HS-27A (cell line): ENCODE measurements at places on chromosomes 1 and 21.

DNA sequence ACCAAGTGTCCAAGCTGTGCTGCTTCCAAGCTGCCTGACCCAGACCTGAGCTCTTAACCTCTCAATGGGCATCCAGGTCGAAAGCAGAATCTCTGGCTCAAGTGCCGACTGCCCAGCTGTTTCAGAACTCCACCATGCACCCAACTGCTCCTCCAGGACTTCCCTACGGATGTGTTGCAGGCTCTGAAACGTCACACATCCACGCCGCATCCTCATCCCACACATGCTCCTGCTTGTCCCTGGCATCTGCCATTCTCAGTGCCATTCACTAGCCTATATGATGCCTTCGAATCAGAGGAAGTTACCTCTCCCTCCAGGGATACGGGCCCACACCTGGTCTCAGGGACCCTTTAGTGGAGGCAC is 11.2 kb downstream of the PDZK1IP1 start:
- DNase-seq = no peak

DNA sequence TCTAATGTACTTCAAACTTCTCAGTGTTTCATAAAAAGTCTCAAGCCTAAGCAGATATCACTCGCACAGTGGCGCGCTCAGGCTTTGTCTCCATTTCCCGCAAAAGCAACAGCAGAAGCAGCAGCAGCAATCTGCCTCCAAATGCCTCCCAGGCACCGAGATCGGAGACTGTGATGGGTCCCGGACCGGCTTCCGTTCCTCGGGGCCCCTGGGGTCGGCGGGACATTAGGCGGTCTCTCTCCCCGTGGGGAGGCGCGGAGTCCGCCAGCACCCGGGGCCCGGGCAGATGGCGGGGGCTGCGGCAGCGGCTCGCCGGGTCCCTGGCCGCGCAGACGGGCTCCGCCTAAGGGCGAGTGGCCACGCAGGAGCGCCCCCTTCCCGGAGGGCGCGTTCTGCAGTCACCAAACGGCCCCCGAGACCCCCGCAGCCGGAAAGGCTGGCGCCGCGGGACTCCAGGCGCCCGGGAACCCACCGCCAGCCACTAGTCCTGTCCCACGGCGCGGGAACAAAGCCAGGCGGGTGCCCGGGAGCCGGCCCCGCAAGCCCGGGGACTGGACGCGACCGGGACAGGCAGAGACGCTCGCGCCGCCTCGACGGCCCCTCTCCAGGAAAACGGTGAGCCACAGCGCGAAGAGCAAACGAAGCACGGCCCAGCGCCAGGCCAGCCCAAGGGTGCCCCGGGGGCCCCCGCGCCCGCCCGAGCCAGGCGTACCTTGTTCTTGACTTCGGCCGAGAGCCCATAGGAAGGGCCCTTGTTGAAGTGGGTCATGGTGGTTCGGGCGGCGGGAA is 590 bp downstream of the CNN3 start:
- no peak for DNase-seq

DNA sequence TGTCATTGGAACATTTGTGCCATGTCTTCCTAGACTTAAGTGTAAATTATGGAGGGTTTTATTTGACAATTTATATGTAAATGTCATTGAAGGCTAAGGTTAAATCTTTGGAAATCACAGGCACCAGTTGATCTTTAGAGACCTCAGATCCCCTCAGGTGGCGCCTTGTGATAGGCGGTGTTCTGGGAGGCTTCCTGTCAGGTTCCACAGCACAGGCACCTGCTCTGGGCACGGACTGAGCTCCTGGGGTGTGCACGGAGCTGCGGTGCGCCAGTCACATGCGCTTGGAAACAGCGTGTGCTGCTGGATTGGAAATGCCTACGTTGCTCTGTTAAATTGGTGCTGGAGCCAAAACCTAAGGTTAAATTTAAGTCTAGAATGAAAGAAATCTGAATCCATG is 12.1 kb downstream of the CD46 start:
- DNase-seq = no peak

DNA sequence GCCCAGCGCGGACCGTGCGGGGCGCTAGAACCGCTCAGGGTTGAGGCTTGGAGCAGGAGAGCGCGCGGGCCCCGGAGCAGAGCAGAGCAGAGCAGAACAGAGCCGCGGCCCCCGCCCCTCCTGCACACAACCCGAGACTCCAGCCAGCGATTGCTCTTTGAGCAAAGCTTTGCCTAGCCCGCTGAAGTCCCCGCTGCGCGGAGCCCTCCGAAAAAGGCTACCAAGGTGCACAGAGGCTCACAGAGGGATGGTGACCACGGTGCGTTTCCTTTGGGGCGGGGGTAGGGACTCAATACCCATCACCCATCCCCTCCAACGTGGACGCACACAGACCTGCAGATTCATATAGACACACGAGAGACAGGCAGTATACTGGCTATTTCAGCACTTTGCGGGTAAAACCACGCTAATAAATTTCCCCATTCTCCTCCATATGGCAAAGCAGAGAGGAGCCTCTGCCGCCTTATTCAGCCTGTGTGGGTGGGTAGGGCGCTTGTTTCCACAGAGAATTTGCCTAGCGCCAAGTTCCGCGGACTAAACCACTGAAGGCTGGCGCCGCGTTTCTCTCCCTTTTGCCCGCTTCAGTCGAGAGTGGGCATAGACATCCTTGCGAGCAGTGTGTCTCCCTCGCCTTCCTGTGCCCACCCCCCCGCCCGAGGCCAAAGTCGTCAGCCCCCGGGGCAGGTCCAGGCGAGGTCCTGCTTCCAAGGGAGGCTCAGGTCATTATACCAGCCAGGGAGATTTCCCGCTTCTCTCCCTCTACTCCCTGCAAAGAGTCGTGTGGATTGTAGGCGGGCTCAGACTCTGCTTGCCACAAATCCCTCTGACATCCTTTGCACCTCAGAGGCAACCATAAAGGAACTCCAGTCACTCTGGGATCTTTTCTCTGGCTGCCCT is 8.5 kb downstream of the HLX start:
- DNase-seq = no peak

GRCh38 chr1:111199881-111200801 is at the start of gene DENND2D:
TSS of gene DENND2D (minus strand) at chr1:111200646. CDS start at chr1:111200459, 187 bp downstream.
- no peak for DNase-seq

GRCh38 chr1:40530735-40531380 is 579 bp upstream of the ZNF684 start:
- no peak for DNase-seq

GRCh38 chr21:44548381-44548780 is 2.9 kb downstream of the KRTAP10-2 start:
- no peak for DNase-seq

DNA sequence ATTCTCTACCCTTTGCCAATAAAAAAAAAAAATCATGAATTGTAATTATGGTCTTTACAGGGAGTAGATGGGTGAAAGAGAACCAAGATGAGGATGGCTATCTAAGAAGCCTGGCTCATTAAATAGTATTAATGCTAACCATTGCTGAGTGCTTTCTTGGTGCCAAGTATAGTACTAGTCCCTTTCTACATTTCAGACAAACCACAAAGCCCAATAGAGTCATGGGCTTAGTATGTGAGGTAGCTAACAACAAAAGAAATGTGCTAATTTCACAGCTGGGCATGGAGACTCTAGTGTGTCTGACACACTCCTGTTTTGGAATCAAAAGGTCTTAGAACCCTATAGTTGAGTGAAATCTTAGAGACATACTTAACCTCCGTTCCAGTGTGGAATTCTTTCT is 84.5 kb upstream of the ESRRG start:
- DNase-seq = no peak

DNA sequence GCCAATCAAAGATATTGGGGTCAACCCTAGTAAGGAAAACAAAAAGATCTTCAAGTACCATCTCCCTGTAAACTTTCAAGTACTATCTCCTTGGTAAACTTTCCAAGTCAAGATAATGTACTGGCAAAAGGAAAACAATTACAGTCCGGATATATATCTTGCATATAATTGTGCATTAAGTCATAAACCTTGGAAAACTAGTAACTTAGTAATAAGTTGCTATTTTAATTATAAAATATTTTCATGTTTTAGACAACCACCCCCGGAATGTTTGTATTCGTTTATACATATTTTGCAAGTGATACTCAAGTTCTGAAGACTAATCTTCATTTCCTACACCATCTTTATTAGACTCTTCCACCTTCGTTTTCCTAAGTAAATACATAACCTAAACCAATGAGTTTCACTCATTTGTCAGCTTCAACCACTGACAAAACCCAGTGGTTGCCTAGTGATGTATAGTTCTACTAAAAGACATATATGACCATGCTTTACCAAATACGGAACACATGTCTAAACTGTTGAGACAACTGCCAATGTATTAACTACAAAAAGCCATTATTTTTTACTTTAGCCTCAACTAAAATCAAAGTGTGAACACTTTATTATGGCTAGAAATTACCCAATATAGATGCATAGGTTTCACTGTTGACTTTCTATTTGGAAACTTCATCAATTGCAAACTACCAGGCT is 1.7 kb downstream of the AKT3 start:
- no peak for DNase-seq

DNA sequence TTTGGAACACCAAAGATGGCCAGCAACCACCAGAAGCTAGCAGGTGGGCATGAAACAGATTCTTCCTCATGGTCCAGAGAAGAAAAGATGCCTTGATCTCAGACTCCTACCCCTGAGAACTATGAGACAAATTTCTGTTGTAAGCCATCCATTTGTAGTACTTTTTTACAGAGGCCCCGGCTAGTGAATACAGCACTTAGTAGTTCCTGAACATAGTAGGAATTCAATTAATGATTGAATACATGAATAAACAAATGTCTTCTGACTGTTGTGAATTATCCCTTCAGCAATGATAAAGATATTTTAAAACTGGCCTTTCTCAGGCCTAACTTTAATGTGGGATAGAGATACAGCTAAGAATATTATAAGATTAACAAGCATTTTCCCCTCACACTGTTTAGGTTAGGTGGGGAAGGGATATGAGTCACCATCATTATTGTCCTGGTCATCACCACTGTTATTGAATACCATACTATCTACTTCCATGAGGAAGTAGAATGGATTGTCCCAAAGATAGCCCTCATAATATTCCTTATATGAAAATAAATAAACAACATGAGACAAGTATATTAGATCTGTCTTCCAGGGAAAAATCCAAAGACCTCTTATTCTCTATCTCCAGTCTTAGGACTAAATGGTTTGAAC is 51.4 kb downstream of the ADCY10 start:
- DNase-seq = no peak

DNA sequence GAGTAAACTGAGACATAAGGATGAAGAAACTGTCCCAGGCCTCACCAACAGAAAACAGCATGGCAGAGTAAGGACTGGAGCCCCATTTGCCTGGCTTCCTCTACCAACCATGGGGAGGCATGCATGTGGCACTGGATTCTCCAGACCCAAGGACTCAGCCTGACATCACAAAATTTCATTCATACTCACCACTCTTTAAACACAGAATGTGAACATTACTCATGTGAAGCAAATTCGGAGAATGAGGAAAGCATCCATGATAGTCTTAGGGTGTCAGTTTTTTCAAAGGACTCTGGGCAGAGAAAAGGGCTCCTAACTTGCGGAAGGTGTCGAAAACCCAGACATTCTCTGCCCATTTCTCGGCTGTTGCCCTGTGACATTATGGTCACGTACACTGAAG is 83.9 kb downstream of the PCNX2 start:
- no peak for DNase-seq

DNA sequence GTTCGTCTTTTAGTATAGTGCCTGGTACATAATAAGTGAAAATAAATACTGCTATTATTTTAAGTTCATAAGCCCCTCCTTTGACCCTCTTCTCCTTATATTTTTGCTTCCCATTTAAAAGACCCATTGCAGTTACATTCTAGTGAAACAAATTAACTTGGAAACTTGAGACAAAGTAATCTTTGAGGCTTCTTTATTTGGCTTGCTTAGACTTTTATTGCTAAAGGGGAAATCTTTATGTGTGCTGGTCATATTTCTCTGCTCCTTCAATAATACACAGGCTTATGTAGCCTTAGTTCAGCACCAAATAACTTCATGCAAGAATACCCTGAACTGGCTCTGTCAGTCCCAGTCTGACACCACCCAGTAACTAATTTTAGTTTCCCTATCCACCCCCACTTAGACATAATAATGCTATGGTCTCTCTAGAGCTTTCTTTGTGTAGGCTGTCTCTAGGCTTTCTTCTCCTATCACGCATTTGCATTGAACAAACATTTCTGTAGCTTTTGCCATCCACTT is 257.8 kb downstream of the OMA1 start:
- DNase-seq = no peak

DNA sequence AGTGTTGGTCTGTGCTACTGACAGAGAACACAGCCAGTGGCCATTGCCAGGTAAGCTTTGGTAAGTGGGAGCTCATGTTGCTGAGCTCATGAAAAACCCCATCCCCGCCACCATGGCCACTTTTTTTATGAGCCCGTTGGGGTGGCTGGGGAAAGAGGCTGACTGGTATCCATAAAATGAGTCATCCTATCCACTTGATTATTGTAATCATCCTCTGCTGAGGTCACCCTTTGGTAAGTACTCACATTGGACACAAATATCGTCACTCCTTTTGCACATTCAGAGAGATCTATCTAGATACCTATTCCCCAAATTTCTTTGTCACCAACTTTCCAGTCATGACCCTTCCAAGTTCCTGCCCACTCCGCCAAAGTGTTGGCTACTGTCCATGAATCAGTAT is 22.0 kb downstream of the SLAMF7 start:
- DNase-seq = no peak

DNA sequence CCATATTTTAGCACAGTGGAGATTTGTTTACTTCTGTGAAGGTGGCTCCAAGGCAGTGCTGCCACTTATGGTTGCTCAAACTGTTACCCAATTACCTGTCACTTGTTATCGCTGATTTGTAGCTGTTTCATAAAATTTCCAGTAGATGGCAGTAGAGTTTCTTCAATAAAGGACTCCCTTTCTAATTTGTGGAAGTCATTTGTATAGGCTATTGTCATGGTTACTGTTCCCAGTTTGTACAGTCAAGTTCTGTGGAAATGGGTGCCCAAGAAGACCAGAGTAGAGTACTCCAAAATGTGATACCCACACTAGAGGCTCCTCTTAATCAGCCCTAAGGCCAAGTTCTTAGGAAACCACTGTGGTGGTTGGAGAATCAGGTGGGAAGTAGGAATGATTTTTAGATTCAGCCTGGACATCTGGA is 186.1 kb downstream of the CLEC20A start:
- peak; percentile 31 for DNase-seq

- DNase-seq = no peak
These were observed 75.5 kb downstream of the ASTN1 start for GRCh38 chr1:177088966-177089365.

DNA sequence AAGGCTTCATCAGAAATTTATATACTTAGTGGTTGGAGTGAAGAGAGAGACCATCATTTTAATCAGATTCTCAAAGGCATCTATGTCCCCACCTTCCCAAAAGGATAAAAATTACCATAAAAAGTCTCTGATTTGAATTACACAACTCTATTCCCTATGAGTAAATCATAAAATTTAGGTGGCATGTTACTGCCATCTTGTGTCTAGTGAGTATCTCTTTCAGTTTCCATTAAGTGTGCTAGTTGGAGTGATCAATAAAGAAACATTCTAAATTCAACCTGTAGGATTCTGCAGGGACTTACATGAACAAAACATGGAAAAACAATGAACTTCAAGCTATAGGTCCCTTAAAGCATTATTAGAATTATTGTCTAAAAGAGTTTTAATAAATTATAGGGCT is 655.4 kb downstream of the LTN1 start:
- peak; percentile 56 for DNase-seq

- DNase-seq = no peak
These were observed 80.3 kb downstream of the NFIA start for GRCh38 chr1:61162520-61163258.
